Myocyte (in vitro differentiated cells): ENCODE measurements at places on chromosomes 13 and 19. TPM values are rescaled to one million over a fixed set of nuclear protein-coding genes. Genes with fewer than 3 reads are reported as not detected.
A peak's percentile ranks its signal among the peaks of the same experiment; 100 is the strongest.

The TLE6 gene
- not detected in 2 replicates for total RNA-seq

- no peak for DNase-seq
Measured at GRCh38 chr13:111923991-111924677, 142.8 kb upstream of the SOX1 start.

The FFAR2 gene
- not detected in 2 replicates for total RNA-seq

- no peak for DNase-seq
Measured at GRCh38 chr19:35715981-35716800, 1.6 kb upstream of the KMT2B start.

GRCh38 chr13:105147461-105147860 is 1388.0 kb downstream of the EFNB2 start:
- no peak for DNase-seq

GRCh38 chr13:25377244-25377962 is 5.6 kb downstream of the ATP8A2 start:
- no peak for DNase-seq

The GFY gene
- total RNA-seq = not detected in 2 replicates

- DNase-seq = no peak
Measured at GRCh38 chr19:29671393-29672160, 6.3 kb downstream of the PLEKHF1 start.

The SIGLEC11 gene
- not detected in 2 replicates for total RNA-seq

- no peak for DNase-seq
Measured at GRCh38 chr13:96999091-96999490, 4.8 kb upstream of the OXGR1 start.

DNA sequence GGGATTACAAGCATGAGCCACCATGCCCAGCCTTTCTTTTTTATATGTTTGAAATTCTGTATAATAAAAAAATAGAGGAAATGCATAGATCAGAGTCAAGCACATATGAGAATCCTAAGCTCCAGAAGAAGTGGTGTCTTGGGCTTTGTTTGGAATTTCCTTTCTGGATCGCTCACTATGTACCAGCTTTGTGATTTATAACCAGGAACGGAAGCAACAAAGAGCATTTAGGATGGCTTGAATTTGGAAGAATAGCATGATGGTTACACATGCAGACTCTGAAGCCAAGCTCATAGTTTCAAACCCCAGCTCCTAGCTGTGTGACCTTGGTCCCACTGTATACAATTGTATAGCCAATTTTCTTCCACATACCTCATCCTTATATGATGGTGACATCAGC is 28.0 kb upstream of the SLC15A1 start:
- no peak for DNase-seq

The LGALS14 gene
- not detected in 2 replicates for total RNA-seq

- DNase-seq = no peak
Measured at GRCh38 chr13:106589716-106590115, 21.8 kb upstream of the ARGLU1 start.

The LHFPL6 gene
- 12.5 and 14.4 TPM in 2 replicates for total RNA-seq

GRCh38 chr13:99155821-99156220 is 44.8 kb upstream of the UBAC2 start:
- DNase-seq = no peak

The SMAD9 gene
- 1.4 and 1.7 TPM in 2 replicates for total RNA-seq

GRCh38 chr19:55071129-55071502 is 4.6 kb upstream of the EPS8L1 start:
- DNase-seq = peak; percentile 96

DNA sequence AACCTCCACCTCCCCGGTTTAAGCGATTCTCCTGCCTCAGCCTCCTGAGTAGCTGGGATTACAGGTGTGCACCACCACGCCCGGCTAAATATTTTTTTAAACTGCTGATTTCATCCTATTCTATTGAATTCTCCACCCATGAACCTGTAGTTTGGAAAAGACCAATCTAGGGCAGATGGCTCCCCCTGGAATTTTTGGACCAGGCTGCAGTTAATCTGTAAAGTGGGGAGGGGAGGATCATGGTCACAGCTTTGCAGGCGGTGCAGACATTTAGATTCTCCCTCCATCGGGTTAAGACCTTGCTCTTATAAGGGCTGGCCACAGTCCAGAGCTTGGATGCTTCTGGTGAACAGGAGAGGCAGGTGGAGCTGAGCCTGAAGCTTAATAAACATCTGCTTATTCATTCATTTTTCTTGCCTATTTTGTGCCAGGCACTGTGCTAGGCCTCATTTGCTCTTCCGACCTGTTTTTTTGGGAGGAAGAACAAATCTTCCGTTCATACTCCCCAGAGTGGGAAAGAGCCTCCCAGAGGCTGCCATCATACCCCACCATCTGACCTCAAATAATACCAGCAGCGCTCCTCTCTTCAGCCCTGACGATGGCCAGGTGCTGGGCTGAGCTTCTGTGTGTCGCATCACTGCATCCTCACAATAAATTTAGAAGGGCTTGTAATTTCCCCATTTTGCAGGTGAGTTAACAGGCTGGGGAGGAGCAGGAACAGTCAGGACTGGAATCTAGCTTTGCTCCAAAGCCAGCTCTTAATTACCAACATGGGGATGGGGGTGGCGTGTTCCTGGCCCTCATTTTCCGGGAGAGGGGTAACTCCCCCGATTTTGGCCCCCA is 902 bp upstream of the CCDC106 start:
- no peak for DNase-seq

DNA sequence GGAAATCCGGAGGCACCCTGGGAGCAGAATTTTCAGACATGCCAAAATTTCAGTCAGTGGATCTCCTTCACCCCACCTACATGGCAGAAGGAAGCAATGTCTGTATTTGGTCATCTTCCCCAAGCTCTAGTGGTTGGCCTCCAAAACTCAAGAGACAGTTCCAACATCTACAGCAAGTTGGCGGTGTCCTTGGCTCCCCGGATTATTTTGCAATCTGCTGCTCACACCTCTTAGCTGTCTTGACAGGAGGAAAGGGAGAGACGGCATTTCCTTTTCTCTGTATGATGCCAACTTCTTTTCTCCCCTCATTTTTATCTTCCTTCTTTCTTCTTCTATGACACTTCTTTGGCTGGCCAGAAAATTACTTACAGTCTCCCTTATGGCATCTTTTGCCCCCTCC is 159.9 kb downstream of the SUCLA2 start:
- DNase-seq = no peak

DNA sequence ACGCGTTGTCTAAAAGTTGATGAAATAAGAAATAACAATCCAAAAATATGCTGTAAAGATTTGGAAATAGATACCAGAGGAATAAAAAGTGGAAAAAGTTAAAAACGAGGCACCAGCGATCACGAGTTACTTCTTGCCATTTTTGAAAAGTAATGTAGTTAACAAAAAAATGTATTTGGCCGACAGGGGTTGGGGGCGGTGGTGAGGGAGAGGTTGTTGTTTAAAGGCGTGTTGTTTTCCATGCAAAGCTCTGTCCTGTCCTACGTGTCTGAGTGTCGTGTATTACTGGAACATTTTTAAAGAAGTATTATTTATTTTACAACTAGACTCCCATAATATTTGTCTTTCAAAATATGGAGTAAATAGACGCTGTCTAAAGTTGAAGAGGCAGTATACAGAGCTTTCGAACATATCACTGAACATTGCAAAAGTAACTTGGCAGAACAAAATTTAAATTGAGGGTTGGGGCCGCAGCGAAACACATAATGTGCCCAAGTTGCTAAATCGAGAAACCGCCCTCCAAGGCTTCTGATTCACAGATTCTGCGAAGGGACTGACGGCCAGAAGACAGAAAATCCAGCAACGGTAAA is 823 bp downstream of the FBXO17 start:
- peak; percentile 11 for DNase-seq

DNA sequence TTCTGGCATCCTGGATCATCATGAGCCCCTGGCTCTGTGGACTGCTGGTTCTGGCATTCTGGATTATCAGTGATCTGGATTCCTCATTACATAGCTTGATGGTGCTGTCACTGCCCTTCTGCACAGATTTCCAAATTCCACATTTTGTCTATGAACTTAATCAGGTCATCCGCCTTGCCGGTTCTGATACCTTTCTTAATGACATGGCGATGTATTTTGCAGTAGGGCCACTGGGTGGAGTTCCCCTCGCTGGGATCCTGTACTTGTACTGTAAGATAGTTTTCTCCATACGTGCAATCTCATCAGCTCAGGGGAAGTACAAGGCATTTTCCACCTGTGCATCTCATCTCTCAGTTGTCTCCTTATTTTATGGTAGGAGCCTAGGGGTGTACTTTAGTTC is 24.4 kb upstream of the OR7C2 start:
- no peak for DNase-seq

The DCT gene
- total RNA-seq = 0.13 TPM in 1 of 2 replicates, not detected in the other

The KLF1 gene
- not detected in 2 replicates for total RNA-seq

DNA sequence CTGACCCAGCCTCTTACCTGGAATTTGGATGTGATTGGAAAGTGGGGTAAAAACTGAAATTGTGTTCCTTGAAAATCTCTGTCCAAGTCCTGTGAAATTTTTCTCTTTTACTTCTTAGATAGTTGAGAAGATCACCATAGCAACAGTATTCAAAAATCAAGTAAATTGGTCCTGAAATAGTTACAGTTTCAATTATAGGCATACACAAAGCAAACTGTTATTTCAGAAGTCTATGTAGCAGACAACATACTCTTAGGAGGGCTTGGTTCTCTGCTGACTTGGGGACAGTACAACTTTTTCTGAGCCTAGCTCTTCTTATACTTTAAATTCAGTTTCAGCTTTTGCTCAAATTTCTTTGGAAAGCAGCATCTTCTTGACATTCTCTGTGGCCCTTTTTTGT is 38.6 kb upstream of the URAD start:
- DNase-seq = no peak

DNA sequence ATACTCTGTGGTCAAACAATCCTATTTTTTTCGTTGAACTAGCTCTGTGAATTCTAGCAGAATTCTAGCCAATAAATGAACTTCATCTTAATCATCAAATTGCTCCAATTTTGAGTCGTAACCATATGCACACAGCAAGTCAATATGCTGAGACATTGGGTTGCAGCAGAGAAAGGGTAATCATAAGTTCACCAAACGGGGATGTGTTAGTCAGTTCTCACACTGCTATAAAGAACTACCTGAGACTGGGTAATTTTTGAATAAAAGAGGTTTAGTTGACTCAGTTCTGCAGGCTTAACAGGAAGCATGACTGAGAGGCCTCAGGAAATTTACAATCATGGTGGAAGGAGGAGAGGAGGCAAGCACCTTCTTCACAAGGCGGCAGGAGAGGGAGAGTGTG is 67.7 kb upstream of the ABCC4 start:
- no peak for DNase-seq

The NLRP5 gene
- total RNA-seq = not detected in 2 replicates

GRCh38 chr19:53365899-53366493 is 491 bp downstream of the ZNF525 start:
- DNase-seq = peak; percentile 13

- DNase-seq = no peak
Measured at GRCh38 chr13:40667622-40667978, 1.2 kb upstream of the FOXO1 start.

DNA sequence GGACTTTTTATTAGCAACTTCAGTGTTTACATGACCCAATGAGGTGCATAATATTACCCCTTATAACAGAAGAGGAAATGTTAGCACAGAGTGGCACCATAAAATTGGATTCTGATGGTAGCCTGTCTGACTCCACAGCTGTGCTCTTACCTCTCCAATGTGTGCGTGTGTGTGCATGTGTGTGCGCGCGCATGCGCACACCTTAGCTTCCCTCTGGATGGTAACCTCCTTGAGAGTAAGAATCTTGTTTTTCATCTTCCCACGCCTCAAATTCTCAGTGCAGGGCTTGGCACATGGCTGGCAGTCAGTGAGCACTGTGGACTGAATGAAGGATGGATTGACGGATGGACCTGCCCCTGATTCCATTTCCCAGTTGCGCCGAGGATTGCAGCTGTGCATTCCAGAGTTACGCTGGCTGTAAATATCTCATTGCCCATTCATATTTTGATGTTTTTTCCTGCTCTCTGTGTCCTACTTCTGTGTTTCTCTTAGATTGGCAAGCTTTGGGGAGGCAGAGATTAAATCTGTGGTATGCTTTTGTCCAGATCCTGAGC is 99.2 kb upstream of the WASF3 start:
- peak; percentile 78 for DNase-seq

The RAB20 gene
- total RNA-seq = 0.29 and 0.47 TPM in 2 replicates

DNA sequence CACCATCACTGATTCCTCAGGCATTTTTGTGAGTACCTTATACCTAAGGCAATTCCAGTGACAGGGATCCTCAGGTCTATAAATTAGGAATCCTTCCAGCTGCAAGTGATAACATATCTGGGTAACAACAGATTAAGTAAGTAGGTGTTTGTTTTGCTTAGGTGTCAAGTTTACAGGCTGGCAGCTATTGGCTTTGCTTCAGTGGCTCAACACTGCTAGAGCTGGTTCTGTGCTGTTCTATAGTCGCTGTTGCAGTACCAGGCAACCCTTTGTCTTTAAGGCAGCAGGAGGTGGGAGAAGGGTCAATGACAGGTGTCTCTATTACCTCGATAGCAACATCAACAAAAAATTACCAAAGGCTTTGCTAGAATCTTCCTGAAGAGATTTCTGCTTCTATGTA is 27.0 kb downstream of the SLC10A2 start:
- DNase-seq = no peak

DNA sequence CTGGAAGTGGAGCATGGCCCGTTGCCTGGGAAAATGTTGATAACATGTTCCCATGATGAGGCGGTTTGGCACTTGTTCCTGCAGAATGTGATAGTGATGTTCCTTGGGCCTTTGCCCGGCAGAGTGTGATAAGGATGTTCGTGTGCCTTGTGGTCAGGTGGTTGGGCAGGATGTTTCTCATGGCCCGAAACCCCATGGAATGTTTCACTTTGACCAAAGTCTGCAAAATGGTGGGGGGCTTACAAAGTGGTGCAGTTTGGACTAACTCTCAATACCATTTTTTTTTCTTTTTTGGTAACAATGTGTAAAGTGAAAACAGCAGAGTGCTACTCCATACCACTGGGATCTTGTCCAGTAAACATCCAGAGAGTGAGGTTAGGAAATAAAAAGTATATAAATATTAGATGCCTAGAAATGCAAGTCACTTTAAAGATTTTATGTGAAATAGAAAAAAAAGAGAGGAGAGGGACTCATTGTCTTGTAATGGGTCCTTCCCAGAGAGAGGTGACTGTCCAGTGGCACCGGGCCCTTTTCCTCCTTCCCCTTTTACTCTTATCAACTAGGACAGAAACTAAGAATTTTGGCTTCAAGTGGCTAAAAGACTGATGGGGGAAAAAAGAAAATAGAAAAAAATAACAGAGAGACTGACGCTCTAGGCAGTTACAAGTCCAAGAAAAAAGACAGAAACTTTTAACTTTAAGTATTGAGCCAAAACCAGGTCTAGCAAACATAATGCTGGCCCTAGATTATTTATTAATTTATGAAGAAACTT is 5.7 kb downstream of the FPR3 start:
- no peak for DNase-seq

GRCh38 chr13:100564444-100565223 is 24.0 kb downstream of the GGACT start:
- DNase-seq = no peak

The EDNRB gene
- total RNA-seq = 1.7 and 2.2 TPM in 2 replicates

GRCh38 chr13:74466864-74467263 is 332.7 kb upstream of the KLF12 start:
- no peak for DNase-seq

- peak; percentile 11 for DNase-seq
Measured at GRCh38 chr19:52734331-52734892, 432 bp downstream of the ZNF611 start.

- no peak for DNase-seq
Measured at GRCh38 chr19:17242431-17243208, 3.1 kb downstream of the NR2F6 start.
